Astrocyte of the spinal cord (primary cell): ENCODE measurements at places on chromosomes 5 and 9.
A peak's percentile ranks its signal among the peaks of the same experiment; 100 is the strongest.

- DNase-seq: no peak
Observed at GRCh38 chr9:136268735-136269134, 23.1 kb upstream of the QSOX2 start.

- no peak for DNase-seq
Observed at GRCh38 chr5:156934450-156935211, 28.4 kb downstream of the TIMD4 start.

DNA sequence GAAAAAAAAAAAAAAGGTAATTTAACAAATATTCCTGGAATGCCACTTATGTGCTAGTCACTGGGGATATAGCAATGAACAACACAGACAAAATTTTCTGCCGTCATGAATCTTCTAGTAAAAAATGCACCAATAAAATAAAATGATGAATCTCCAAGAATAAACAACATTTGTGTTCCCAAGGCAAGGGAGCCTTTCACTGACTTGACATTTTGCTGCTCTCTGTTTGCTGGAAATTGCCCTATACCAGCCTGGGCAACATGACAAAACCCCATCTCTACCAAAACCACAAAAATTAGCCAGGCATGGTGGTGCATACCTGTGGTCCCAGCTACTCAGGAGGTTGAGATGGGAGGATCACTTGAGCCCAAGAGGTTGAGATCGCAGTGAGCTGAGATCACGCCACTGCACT is 64.5 kb upstream of the ERBIN start:
- peak; percentile 92 for DNase-seq

DNA sequence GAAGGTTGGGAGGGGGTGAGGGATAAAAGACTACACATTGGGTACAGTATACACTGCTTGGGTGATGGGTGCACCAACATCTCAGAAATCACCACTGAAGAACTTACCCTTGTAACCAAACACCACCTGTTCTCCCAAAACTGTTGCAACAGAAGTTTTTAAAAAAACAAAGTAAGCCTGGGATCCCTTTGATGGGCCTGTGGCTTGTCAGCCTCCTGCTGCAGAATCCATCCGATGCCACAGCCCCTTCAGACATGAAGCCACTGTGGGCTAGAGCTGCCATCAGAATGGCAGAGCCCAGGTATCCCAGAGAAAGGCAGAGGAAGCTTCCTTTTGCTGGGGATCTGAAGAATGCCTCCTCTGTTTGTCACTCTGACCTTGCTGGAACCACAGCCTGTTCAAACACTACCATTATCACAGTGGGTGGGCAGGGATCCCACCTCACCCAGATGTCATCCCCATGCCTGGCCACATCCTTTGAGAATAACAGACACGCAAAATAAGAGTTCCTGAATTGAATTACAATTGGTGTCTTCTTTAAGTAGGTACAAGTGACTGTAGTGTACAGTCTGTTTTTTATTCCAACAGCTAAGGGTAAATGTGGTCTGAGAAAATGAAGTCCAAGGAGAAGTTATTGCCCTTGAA is 78.1 kb upstream of the DIRAS2 start:
- DNase-seq: no peak

DNA sequence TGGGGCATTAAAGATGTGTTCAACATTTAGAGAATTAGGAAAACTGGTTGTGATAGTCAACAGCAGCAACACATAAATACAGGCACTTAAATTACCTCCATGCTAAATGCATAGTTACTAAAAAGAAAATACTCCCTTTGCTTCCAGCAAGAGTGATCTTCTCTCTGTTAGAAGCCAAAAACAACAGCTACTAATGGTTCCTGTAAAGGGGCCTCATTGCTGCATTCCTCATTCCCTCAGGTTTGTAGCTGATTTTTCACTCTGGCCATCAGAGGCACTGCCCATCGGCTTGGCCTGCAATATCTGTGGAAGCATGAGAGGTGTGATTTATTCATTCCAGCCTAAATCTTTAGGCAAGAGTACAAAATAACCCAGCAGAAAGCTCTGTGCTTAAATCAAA is 466.0 kb upstream of the ADAMTS16 start:
- DNase-seq: peak; percentile 21

DNA sequence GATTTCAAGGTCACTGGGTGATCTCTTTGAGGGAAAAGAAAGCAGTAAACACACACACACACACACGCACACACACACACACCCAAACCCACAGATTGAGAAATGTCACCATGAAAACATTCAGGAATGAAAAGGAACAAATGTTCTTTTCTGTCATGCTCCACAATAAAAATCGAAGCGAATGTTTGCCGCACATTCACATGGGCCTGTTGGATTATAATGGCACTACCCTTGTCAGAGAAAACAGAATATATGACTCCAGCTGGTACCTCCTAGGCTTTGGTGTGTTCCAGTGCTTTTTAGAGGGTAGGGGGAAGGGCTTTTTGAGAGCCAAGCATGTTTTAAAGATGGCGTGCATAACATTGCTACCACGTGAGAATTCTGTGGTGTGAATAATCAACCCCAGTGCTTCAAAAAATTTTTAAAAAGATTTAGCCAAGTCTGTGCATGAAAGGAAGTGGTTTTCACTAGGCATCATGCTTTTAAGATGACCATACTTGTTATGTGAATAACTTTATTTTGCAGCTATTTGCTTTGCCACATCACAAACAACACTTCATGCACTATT is 120.8 kb upstream of the ZNF608 start:
- DNase-seq: peak; percentile 81

GRCh38 chr5:76978869-76979268 is 26.0 kb downstream of the CRHBP start:
- no peak for DNase-seq

DNA sequence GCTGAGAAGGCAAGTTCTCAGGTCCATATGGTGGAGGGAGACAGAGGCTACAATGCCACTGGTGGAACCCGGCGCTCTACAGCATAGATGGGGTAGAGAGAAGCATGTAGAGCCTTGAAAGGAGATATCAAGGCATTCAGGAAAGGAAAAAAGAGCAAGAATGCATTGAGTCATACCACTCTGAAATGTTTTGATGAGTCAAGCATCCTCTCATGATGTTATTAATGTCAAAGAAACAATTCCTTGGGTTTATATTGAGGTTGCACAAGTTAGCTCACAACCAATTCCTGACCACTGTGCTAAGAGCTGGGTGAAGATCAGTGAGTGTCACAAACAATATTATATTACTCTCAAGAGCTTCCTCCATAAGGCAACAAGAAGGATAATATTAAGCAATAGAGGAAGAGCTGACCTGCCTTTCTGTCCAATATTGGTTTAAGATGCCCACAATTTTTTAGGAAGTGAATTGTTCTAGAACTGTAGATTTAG is 178.0 kb downstream of the RFK start:
- peak; percentile 95 for DNase-seq

DNA sequence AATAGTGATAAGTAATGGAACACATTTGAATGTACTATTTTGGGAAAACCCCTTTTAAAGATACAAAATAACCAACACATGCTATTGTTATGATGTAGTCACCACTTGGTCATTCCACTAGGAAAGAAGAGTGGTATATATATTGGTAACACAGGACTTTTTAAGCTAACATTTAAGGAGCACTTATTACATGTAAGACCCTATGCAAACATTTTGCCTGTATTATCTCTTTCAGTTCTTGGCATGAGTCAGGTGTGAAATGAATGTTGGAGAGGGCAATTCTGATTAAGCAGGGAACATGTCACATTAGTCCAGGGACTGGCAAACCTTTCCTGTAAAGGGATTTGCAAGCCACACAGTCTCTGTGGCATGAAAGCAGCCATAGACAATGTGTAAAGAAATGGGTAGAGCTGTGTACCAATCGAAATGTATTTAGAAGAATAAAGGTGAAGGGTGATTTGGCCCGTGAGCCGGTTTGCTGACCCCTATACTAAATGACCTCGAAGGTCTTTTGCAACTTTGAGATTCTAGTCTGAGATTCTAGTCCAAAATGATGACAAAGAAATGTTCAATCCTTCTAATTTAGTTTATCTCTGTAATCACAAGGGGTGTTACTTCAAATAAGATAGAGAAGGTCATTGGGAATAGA is 15.3 kb downstream of the ABLIM3 start:
- no peak for DNase-seq

GRCh38 chr5:132052520-132052919 is 7.9 kb upstream of the IL3 start:
- no peak for DNase-seq

DNA sequence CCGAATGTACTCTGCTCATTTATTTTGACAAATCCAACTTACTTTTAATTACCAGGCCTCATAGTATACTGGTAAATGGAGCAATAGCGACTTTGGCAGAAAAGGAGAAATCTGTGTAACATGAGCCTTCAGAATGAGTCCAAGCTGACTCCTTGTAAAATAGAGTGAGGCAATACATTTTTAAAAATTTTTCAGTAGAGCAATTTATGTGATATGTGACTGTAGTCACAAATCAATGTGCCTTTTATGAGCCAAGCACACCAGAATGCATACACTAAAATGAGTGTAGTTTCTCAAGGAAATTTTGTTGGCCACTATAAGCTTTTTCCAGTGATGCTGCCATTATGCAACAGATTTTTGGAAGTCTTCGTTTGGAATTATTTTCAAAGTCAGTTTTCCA is 73.8 kb downstream of the SNCAIP start:
- DNase-seq: no peak

- DNase-seq: no peak
Observed at GRCh38 chr5:73286896-73287295, 113.9 kb downstream of the TMEM174 start.

GRCh38 chr9:120210274-120210673 is 369.7 kb downstream of the CDK5RAP2 start:
- DNase-seq: no peak

GRCh38 chr5:112419986-112420864 is 1.1 kb upstream of the EPB41L4A start:
- DNase-seq: peak; percentile 64

GRCh38 chr5:179872055-179872827 is 13.6 kb upstream of the MRNIP start:
- no peak for DNase-seq

DNA sequence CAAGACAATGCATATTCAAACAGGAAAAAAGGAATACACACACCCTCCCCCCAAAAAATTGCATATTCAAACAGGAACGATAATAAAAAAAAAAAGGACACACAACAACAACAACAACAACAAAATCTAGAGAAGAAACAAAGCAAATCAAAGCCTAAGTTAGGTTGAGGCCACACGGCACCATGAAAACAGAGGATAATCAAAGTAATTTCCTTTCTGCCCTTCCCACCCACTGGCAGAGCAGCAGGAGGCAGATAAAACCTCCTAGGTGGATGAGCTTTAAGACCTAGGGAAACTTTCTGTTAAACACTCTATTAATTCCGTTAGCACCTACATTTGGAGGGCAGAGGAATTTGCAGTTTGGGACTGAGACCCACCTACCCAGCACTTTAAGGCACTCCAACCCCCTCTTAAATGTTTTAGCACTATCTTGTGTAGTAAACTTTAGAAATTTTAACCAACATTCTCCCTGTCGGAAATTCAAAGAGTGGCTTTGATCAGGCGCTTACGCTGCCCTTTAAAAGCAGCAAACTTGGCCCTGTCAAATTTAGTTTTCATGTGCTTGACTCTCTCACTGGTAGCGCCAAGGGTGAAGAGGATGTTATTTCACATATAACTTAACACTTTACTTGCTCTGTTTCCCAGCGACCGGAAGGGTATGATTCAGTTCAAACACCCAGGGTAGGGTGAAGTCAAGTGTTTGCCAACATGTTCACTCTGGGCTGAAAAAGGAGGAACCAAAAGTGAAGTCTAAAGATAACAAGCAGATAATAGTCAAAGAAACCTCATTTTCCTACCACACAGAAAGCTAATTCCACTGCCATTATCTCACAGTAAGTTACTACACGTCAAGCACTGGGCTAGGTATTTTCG is 9.2 kb downstream of the ENC1 start:
- peak; percentile 88 for DNase-seq

DNA sequence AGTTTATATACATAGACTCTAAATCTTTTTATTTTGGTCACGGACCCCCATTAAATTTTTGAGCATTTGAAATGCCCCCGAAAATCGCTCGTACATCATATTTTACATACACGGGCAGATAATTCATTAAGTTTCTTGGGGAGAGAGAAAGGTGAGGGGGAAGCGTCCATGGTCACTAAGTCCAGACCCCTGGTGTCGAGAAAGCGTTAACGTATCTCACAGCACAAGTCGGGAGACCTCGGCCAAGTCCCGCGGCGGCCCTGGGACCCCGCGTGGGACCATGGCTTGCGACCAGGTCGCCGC is 794 bp downstream of the PTBP3 start:
- no peak for DNase-seq

- no peak for DNase-seq
Observed at GRCh38 chr5:75148051-75148450, 88.6 kb downstream of the ANKRD31 start.

- no peak for DNase-seq
Observed at GRCh38 chr5:6178846-6179532, 199.4 kb downstream of the MED10 start.

- DNase-seq: peak; percentile 9
Observed at GRCh38 chr5:15203376-15203775, 296.6 kb upstream of the FBXL7 start.

GRCh38 chr9:85321561-85321960 is 420.2 kb downstream of the AGTPBP1 start:
- DNase-seq: no peak

DNA sequence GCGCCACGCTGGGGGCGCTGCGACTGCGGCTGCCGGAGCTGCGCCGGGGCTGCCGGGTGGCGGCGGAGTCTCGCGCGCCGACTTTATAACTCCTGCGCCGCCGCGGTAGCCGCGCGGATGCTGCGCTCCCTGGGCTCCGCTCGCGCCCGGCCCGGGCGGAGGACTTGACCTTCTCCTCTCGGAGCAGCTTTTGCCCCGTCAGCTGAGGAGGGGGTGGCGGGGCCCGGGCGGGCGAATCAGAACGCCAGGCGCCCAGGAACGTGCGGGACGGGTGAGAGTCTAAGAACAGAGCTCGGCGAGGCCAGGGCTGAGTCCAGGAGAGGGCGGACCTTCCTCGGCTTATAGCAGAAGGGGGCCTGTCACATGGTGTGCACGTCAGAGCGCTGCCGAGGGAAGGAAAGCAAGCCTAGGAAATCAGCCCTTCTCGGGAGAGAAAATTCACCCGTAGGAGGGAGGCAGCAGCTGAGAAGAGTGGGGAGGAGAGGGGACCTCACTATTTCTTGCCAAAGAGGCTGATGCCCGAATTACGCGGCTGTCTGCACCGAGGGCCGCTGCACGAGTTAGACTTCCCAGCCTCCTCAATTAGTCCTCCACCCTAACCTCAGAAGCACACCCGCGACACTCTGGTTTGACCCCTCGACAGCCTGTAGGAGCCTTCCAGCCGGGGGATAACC is at the start of gene FOXD1:
Gene FOXD1, minus strand, starts transcription at position 315 of the 674 bp plus-strand sequence. CDS start 415 bp downstream, outside the sequence.
- peak; percentile 99 for DNase-seq

GRCh38 chr5:55538661-55539060 is 3.9 kb upstream of the PLPP1 start:
- DNase-seq: peak; percentile 8

DNA sequence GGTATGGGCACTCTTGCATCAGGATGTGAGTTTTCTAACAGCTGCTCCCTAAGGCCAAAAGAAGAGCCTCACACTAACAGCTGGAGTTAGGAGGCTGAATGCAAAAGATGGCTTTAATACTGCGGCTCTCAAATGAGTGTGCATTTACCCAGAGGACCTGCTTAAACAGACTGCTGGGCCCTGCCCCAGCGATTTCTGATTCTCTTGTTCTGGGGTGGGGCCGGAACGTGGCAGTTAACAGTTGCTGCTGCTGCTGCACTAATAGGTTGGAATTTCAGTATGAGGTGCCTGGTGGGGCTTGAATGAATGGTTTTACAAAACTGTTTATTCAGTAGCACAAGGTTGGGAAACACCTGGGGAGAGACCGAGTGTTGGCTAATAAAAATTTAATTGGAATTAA is 26.1 kb downstream of the HMGCR start:
- no peak for DNase-seq
